Stomach (tissue), 19 donors: ENCODE measurements at places on chromosomes 4 and X. TPM values are rescaled to one million over a fixed set of nuclear protein-coding genes. Genes with fewer than 3 reads are reported as not detected.

Gene TMEM156
- 0.37 TPM for total RNA-seq

Gene TLR3
- total RNA-seq, result 0.29 TPM

Gene VMA21
- total RNA-seq, result 21.3 TPM

Gene CHIC2
- total RNA-seq, result 15.8 TPM

Gene MAGEA4
- not detected for total RNA-seq

Gene CC2D2A
- total RNA-seq, result 16.3 TPM

Gene FAM114A1
- total RNA-seq, result 101 TPM

Gene TLR8
- total RNA-seq, result not detected

GRCh38 chr4:39526765-39527295 lies 409 bp downstream of the UGDH start:
- H3K36me3 ChIP-seq, result peaks cover 3% of the 10 kb centered on the region
- peak overlapping the region; percentile 97 for H3K27ac ChIP-seq
- DNase-seq, result no peak
- no peaks in the 10 kb centered on the region for H3K27me3 ChIP-seq
- peak overlapping the region; percentile 80 for H3K4me3 ChIP-seq

DNA sequence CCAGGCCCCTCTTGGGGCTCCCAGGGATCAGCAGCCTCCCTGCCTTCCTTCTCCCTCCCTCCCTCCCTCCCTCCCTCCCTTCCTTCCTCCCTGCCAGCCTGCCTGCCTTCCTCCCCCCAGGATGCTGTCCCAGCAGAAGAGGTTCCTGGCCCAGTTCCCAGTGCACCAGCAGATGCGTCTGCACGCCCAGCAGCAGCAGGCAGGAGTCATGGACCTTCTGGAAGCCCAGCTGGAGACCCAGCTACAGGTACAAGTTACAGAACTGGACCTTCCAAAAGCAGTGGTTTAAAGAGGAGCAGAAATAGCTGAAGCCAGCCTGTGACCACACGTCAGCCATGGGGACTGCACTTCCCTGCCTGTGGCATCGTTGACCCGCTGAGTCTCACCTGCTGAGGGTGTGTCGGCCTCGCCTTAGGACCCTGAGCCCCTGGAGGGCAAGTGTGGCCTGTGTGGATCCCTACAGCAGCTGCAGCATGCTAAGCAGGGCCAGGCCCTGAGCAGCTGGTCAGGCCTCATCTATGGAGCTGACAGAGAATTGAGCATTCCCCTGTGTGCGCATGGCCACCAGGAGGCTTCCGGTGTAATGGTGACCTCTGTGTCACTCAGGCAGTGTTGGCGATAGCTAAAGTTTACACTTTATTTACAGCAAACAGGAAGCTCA lies 84.7 kb downstream of the CRMP1 start:
- no peak overlapping the region for H3K27ac ChIP-seq
- peaks cover 74% of the 10 kb centered on the region for H3K36me3 ChIP-seq
- no peaks in the 10 kb centered on the region for H3K4me1 ChIP-seq
- no peak overlapping the region for H3K4me3 ChIP-seq

DNA sequence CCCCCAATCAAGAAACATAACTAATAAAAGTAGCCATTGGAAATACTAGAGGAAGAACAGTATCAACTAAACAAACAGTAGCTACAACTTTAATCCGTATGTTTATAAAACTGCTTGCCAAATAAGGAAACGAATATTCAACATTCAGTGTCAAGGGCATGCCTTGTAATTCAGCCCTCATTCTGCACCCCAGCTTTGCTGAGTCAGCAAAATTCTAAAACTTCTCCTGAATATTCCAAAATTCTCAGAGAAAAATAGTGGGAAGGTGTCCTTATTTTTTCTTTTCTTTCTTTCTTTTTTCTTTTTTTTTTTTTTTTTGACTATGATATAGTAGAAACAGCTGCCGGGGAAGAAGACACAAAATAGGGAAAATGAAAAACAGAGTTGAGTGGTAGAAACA lies 344.8 kb upstream of the MAGEC2 start:
- no peak overlapping the region for H3K4me3 ChIP-seq
- DNase-seq, result no peak
- H3K36me3 ChIP-seq, result no peaks in the 10 kb centered on the region
- H3K27me3 ChIP-seq, result no peaks in the 10 kb centered on the region

DNA sequence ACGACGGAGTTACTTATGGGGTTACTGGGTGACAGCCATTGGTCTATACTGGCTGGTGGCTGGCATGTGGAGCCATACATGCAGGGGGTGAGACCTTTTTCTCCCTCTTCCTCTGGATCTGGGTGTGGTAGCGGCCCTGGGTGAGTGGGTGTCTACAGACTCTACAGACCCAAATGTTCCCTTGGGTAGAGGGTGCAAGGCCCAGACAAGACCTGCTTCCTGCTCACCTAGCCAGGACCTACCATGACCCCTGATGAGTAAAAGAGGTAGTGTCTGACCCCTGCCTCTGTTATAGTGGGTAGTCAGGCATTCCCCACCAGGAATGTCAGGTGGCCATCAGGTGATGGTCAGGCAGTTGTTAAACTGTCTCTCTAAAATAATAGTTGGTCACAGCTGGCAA lies 66.8 kb downstream of the SLC2A9 start:
- no peak overlapping the region for H3K27ac ChIP-seq
- H3K36me3 ChIP-seq, result no peaks in the 10 kb centered on the region
- H3K27me3 ChIP-seq, result no peaks in the 10 kb centered on the region

GRCh38 chrX:8738588-8739189 lies 6.8 kb upstream of the ANOS1 start:
- peaks cover 1% of the 10 kb centered on the region for H3K27me3 ChIP-seq

- no peak overlapping the region for H3K27ac ChIP-seq
- no peak overlapping the region for H3K4me3 ChIP-seq
- peaks cover 39% of the 10 kb centered on the region for H3K4me1 ChIP-seq
- no peaks in the 10 kb centered on the region for H3K36me3 ChIP-seq
- no peak for DNase-seq
- no peaks in the 10 kb centered on the region for H3K27me3 ChIP-seq
These were observed 32.7 kb downstream of the METAP1 start for GRCh38 chr4:99028187-99028586.

DNA sequence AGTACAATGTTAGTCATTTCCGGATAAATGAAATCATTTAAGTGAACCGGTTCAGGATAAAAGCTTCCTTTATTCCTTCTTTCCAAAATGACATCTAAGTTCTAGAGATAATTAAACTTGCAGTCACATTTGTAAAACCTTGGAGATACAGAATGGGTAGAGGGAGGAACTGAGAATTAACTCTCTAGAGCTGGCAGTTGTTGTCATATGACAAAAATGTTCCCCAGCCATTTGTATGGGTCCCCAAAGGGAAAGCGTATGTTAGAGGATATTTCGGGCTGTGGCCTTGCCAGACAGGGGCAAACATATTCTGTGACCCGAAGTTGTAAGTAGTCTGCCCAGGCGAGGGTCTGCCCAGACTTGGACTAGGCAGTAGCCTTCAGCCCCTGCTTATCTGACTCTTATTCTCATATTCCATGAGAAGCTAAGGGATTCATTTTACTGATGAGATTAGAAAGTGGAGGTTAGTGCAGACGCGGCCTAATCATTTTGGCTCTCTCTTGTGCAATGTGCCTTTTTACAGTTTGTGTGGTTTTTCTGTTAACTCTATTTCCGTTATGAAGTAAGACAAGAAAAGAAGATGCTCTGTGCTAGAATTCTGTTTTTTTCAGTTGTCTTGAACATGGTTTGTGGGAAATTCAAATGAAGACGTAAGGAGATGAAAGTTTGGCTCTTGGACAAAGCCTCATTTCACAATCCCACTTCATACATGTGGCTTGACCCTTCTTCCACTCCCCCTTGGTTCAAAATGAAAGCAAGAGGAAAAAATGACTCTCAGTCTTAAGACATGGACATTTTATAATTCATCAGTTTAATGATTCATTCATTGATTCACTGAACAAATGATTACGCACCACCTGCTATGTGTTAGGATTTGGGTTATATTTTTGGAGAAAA lies 2394.2 kb upstream of the AGA start:
- H3K27me3 ChIP-seq, result no peaks in the 10 kb centered on the region
- no peak overlapping the region for H3K4me3 ChIP-seq
- no peak for DNase-seq

DNA sequence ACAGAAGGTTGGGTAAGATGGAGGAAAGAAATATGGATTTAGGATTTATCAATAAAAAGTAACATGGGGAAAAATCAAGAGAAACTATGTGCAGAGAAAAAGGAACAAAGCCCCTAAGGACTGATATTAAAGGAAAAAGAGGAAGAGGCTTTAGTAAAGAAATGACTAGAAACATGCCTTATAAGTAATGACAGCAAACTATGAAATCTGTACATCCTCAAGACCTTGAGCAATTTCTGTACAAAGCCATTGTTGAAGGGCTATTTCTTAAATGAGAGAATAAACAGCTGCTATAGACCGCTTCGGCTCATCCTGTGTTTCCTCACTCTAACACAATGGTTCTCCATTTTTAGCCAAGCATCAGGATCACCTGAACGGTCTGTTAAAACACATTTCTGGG lies 180.3 kb upstream of the ATOH1 start:
- no peak for DNase-seq
- H3K4me3 ChIP-seq, result no peak overlapping the region
- no peaks in the 10 kb centered on the region for H3K27me3 ChIP-seq

DNA sequence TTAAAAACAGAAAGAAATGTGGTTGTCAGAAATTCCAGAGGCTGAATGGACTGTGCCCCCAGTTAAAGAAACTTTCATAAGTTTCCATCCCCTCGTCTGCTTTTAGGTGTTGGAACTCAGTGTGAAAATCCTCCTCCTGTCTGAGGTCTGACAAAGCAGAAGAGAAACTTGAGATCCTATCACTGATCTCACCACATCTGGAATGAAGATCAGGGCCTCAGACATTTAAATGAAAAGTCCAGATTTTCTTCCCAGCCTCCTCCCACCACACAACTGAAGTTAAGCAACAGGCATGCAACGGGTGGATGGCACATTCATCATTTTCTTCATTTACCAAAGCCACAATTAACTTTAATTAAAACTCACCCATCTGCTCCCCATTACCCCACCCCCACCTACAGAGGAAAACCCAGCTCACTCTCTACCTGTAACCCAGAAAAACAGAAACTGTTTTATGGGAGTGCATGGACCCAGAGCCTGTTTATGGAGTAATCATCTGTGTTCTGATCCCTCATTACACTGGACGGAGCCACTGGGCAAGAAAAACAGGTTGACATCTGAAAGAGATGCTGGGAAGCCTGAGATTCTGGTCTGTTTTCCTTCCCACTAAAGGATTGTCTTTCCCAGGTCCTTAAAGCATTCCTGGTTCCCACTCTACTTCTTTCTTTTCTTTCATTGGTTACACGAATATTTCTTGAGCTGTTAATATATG lies 58.1 kb upstream of the HOPX start:
- no peak for DNase-seq
- no peaks in the 10 kb centered on the region for H3K27me3 ChIP-seq
- no peaks in the 10 kb centered on the region for H3K4me1 ChIP-seq
